A549 treated with GW870086 at 1 μM for 4 hours (cell line): ENCODE measurements at places on chromosomes 5 and 9. TPM values are rescaled to one million over a fixed set of nuclear protein-coding genes. Genes with fewer than 3 reads are reported as not detected.

The MSX2 gene
- total RNA-seq, result 2.9 to 5.0 TPM (median 4.3 TPM) in 5 replicates

The SH2D3C gene
- 0.06 to 0.07 TPM in 2 of 5 replicates, not detected in the others for total RNA-seq

The EGR1 gene
- total RNA-seq, result 8.5 to 13.4 TPM (median 10.9 TPM) in 5 replicates

The FAM78A gene
- 0.19 to 0.35 TPM (median 0.26 TPM) in 5 replicates for total RNA-seq

The KIF24 gene
- 2.7 to 3.8 TPM (median 3.2 TPM) in 5 replicates for total RNA-seq

The SPINK1 gene
- total RNA-seq, result 0.34 to 2.2 TPM (median 0.95 TPM) in 5 replicates

The CNTFR gene
- 0.10 to 0.24 TPM (median 0.12 TPM) in 3 of 5 replicates, not detected in the others for total RNA-seq

The CCNJL gene
- total RNA-seq, result 10.5 to 13.8 TPM (median 12.5 TPM) in 5 replicates

The ARHGEF39 gene
- total RNA-seq, result 12.4 to 18.1 TPM (median 16.3 TPM) in 5 replicates

The PDLIM4 gene
- 0.57 to 2.0 TPM (median 0.79 TPM) in 5 replicates for total RNA-seq

The GHR gene
- 0.03 to 0.07 TPM (median 0.06 TPM) in 4 of 5 replicates, not detected in the other for total RNA-seq

The CBY3 gene
- not detected in 5 replicates for total RNA-seq

The SCAI gene
- total RNA-seq, result 1.3 to 2.1 TPM (median 1.8 TPM) in 5 replicates

The CDC14B gene
- total RNA-seq, result 11.8 to 15.4 TPM (median 14.7 TPM) in 5 replicates

The RNF224 gene
- 0.08 to 0.31 TPM (median 0.21 TPM) in 5 replicates for total RNA-seq
